Fibroblast of villous mesenchyme (primary cell): ENCODE measurements at places on chromosomes 4 and X.
A peak's percentile ranks its signal among the peaks of the same experiment; 100 is the strongest.

DNA sequence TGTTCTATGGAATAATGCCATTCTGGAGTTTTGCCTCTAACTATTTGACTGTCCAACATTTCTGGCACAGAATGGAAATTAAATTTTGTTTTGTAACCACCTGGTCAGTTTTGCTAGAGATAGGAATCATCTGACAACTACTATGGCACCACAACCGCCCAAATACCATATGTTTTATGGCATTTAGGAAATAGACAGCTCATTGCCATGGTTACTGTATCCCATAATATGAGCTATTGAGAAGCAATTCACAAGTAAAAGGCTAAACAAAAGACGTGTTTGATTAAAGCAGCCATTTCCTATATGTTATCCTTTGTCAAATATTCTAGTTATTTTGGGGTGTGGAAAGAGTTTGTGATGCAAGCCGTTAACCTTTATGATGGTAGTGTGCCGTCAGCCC is 1105.3 kb upstream of the LCORL start:
- no peak for DNase-seq

- peak; percentile 7 for DNase-seq
Measured at GRCh38 chr4:40038977-40039376, 17.7 kb upstream of the N4BP2 start.

GRCh38 chr4:34193451-34194154 is 2050.7 kb downstream of the ARAP2 start:
- DNase-seq: peak; percentile 42

DNA sequence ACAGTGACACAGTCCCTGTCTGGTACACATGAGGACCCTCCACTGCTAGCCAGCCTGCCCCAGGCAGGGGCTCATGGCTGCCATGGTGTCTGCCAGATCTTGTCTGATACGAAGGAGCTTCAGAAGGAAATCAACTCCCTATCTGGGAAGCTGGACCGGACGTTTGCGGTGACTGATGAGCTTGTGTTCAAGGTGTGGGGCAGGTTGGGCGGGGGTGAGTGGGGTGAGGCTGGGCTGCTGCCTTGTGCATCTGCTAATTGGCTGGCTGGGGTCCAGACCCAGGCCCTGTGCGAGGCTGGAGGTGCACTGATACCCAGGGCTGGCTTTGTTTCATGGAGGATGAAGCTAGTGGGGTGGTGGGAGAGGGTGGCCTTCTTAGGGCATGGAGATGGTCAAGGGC is 13.8 kb downstream of the CCDC22 start:
- DNase-seq: no peak

DNA sequence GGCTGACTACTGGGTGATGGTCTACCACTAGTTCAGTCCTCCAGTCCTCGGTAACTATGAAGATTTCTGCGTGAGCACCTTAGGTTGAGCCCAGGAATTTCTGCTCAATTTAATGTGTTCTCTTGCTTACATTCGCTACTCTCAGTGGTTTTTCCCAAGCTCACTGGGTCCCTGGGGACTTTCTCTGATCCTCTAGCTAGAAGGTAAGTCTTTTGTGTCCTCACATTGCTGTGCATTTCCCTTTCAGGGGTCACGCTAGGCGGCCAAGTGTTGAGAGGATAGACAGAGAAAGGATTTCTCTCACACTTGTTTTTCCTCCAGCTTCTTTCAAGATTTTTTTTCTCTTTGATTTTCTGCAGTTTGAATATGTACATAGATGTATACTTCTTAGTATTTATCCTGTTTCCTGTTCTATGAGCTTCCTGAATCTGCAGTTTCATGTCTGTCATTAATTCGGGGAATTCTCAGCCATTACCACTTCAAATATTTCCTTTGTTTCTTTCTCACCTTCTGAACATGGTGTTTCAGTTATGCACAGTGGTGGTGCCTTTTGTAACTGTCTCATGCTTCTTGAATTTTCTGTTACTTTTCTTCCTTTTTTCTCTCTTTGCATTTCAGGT is 17.5 kb downstream of the MAGEA9 start:
- no peak for DNase-seq

DNA sequence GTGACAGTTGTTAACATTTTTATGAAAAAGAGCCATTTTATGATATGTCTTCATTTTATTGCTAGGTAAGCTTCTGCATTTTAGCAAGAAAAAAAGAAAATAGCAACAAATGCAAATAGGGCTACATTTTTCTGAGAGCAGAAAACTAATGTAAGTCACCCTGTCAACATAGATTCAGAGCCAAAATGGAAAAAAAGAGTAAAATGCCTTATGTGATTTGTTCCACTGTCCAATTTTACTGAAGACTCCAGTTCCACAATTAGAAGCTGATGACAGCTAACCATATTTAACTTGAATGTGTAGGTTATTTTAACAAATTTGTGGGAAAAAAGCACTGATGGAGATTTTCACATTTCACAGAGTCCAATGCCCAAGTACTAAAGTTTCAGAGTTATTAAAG is 772.3 kb downstream of the FAT4 start:
- no peak for DNase-seq

DNA sequence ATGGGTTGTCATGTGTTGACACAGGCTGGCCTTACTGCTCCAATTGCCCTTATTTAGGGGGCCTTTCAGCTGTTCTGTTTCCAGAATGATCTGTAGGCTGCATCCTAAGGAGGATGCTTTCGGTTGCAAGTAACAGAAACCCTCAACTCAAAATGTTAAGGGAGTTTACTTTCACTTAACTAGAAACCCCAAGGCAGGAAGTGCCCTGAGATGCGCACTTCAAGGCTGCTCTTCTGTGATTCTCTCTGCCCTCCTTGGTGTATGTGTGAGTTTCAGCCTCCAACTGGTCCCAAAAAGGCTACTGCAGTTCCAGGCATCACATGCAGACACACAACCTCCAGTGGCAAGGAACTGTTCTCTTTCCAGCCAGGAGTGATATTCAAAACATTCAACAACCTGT is 97.3 kb upstream of the ATP6AP2 start:
- no peak for DNase-seq
